ENCODE measurements at places on chromosomes 16 and 17. TPM values are rescaled to one million over a fixed set of nuclear protein-coding genes. Genes with fewer than 3 reads are reported as not detected.

DNA sequence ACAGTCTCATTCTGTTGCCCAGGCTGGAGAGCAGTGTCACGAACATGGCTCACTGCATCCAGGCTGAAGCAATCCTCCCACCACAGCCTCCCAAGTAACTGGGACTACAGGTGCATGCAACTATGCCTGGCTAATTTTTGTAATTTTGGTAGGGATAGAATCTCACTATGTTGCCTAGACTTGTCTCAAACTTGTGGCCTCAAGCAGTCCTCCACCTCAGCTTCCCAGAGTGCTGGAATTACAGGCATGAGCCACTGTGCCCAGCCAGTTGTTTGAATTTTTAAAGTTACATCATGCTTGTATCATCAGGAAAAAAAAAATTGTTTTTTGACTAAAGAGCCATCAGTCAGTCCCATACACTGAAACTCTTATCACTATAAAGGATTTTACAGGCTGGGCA, 17.1 kb upstream of the VPS4A start:
- no peak for DNase-seq

GRCh38 chr17:44105483-44105882, 18.0 kb downstream of the HDAC5 start:
- no peak for DNase-seq

DNA sequence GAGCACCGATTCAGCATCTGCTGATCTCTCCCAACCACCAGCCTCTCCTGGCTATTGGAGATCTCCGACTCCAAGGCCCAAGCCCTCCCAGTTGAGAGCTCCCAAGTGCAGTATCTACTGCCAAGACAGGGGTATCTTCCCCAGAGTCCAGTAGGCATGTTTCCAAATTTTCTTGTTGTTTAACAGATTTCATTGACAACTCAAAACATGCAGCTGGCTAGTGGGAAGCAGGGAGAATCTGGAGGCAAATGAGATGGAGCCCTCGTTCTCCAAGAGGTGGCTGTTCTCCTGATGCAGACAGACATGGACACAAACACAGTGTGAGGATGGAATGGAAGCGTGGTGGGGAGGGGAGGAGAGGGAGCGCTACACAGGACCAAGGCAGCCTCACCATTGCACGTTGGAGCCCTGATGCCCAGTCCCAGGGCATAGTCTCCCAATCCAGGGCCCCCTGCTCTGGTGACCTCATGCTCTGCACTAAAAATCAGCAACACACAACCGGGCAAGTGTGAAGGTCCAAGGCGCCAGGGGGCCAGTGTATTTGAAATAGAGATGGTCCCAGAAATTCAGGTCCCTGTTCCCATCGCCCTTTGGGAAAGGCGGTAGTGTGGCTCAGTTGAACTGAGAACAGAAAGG, 31.7 kb downstream of the SMARCE1 start:
- no peak for DNase-seq

- no peak for DNase-seq
Measured at GRCh38 chr17:78623541-78623940, 46.3 kb upstream of the DNAH17 start.

DNA sequence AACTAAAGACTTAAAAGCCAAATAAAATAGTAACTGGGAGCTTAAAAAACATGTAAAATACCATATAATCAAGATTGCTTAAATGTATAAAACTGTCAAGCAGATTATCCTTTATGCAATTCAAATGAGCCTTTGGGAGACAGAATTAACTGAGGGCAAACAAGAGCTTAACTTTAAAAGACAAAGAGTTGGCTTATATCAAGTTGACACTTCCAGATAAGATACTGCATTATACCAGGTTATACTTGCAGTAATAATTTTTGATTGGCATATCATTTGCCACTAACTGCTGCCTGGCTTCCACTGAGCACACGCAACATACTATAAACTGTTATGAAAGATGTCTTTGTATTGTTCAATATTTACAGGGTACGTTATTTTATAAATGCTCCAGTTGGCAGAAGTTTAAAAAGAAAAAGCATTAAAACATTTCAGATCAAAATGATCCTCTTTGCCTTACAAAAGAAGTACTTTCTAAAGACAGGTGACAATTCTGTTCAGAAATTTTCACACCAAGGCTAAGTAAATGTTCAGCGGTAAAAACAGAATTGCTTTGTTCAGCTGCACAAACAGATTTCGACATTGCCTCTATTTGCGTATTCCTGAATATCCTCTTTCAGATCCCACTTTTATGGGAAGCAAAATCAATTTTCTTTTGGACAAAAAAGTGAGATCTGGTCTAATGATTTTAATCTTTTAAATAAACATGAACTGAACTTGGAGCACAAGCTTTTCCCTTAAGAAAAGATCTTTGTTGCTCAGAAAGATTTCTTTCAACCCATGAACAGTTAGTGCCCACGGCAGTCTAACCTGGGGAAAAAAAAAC, 50.7 kb downstream of the TOX3 start:
- DNase-seq, result no peak

GRCh38 chr17:44314869-44315661, 6.7 kb downstream of the RUNDC3A start:
- no peak for DNase-seq

DNA sequence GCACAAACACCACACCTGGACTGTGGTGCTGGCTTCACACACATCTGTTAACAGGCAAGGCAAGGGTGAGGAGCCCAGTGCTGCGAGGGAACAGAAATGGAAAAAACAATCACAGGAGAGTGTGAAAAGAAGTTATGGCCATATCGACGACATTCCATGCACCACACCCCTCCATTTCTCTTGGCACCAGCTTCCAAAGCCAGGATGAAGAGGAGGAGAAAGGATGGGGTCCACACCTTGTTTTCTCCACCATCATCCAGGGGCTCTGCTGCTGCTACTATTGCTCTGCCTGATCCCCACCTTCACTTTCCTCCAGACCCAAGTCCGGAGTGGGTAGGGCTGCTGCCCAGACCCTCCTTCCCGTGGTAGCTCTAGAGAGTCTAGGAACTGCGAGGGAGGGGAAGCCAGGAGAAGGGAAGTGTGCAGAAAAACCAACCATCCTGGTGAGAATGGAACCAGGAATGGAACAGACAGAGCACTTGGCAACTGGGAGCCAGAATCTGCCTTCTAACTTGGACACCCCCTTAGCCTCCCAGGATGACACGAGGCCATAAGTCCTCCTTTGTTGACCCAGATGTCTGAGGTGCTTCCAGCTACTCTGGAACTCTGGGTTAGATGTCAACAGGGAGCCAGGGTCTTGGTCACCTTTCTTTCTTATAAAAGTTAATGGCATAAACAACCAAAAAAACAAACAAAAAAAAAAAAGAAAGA, 1.2 kb upstream of the PROCA1 start:
- DNase-seq, result no peak

- no peak for DNase-seq
Measured at GRCh38 chr17:73430165-73430680, 118.4 kb upstream of the CDC42EP4 start.

GRCh38 chr17:74949455-74950115, 13.9 kb downstream of the OTOP3 start:
- DNase-seq, result no peak

Gene SYNGR3
- 0.86 TPM for total RNA-seq

Gene TBC1D3I
- 2.1 TPM for total RNA-seq

Gene ZNF750
- 19.3 TPM for total RNA-seq
